Stimulated activated CD4-positive, alpha-beta T cell treated with anti-CD3 and anti-CD28 coated beads, Interleukin-1b, Interleukin-23, amount 100 ng/mL, for 1 hour (primary cell): ENCODE measurements at places on chromosomes 3 and 15.

- DNase-seq: no peak
Observed at GRCh38 chr15:78685159-78685921, 44.3 kb upstream of the CHRNB4 start.

DNA sequence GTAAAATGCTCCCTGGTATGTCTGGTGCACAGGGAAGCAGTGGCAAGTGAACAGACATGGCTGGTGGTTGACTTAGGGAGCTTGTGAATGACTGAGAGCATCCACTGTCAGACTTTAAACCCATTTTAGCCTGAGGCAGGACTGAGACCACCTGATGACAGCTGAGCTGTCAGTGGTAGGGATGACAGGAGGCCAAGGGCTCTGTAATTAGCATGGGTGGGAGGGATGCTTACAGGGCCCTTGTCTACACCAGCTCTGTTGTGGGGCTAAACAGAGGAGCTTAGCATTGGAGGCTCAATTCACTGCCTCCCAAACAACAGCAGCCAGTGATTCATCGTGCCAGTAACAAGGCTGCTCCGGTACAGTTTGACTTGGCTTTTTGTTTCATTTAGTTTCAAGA, 169.4 kb downstream of the CHST2 start:
- DNase-seq: no peak

DNA sequence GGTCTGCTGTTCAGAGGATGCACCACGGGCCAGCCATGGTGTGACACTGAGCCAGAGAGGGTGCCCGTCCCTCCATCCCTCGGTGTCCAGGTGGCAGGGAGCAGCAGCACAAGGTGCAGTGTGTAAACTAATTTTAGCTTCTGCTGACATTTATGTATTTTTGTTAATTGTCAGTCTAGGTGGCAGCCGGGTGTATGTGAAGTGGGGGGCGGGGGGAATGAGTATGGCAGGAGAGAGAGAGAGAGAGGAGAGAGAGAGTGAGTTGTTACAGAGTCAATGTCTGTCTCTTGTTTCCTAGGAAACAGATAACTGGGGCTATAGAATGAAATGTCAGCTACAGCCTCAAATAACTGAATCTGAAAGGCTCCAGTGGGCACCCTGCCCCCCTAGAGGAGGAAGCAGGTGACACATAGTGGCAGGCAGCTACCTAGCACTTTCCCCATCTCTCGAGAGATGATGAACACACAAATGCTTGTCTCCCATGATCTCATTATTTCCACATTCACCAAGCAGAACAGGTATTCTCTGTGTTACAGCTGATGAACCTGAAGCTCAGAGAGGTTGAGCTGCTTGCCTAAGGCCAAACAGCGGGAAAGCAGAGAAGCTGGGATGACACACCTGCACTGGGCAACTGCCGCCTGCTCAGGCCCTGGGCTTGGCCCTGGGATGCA, 24.7 kb downstream of the RASGRF1 start:
- no peak for DNase-seq

DNA sequence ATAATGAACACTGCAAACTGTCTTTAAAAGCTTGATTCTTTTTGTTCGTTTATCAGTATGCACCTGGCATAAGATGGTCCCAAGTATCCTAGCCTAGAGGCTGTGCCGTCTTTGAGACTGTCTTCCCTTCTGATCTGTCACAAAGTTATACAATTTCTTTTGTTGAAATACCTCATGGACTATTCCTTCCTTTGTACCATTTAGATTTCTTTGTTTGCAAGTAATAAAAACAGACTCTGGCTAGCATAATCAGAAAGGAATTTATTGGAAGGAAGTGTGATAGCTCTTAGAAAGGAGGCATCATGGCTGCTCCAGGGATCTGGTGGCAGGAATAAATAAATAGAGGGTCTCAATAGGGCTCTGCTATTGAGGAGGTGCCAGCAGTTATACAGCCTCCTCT, 280.4 kb downstream of the SLC9A9 start:
- DNase-seq: no peak

DNA sequence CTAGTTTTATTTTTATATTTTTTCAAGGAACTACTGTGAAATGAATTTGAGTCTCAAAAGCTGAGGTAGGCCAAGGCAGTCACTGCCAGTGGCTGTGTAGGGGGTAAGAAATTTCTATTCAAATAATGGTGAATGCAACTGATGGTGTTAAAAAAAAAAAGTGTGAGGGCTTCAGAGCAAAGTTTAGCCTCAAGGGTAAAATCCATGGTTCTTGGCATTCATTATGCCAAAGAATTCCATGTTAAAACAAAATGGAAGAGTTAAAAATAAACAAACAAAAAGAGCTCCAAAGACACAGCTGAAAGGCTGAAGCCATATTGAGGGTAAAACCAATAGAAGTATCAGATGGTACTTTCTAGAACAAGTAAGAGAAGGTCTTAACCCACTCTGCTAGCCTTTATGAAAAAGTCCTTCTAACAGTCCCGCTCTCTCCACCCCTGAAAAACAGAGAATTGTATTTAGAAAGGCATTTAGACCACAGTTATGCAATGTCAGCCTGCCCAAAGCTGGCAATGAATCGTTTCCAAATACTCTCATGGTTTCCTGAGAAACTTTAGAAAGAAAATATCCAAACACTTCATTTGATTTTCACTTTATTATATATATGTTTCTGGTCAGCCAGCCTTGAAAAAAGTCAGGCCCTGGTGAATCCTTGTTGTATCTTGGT, 158.4 kb upstream of the GMNC start:
- DNase-seq: no peak

GRCh38 chr3:42670051-42670576, 15.2 kb upstream of the KLHL40 start:
- DNase-seq: no peak

DNA sequence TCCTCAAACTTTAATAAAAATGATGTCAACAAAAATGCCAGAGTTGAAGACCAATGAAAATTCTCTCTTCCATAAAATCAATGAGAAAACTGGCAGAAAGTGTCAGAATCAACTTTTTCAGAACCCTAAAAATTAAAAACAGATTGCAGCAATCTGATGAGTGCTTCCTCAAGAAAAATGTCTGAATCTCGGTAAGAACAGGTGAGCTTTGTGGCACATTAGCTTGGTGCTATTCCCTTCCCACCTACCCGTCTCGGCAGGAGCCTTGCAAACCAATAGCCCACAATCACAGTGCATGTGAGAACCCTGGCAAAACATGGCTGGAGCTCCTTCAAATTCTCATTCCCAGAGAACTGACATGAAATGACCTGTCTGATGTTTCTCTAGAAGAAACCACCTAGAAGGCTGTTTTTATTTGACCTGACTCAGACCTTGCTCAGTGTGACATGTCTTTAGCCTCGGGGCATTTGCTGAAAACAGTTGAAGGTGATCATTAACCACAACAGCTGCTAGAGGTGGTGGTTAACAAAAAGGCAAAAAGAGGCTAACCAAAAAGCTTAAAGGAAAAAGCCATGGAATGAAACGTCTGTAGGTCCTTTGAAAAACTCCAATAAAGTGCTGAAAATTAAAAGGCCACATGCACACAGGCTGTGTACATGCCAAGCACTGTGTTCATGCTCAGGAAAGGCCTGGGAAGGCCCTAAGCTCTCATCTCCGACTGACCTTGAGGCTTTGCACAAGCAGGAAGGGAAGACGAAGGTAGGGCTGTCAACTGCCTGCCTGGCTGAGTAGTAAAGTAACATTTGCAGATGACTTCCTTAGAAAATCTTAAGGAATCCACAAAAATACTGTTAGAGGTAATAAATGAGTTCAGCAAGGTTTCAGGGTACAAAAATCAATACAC, 253.0 kb upstream of the NSMCE3 start:
- no peak for DNase-seq

- DNase-seq: no peak
Observed at GRCh38 chr3:108092501-108092900, 1.7 kb upstream of the CD47 start.

DNA sequence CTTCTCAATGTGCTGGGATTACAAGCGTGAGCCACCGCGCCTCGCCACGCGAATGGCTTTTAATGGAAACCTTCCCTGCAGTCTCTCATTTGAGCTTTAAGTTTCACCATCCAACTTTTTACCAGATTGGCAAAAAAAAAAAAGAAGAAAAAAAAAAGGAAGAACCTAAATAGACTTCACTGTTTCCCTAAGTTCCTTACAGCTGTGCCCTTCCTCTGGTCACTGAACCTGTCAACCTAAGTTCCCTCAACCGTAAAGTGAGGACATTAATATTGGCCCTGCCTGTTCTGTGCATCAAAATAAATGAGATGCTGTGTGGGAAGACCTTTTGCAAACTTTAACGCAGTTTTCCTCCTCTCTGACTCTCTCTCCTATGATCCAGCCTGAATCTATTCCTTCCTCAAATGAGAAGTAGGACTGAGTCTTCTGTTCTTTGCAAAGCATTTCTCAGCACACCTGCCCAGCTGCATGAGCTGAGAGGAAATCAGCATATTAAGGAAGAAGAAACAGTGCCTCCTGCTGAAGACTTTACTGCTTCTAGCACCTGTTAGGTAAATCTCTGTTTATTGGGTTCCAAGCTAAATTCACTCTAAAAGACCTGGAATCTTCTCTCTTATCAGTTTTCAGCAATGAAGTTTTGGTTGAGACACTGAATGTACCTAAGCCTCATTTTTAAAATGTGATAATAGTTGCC, 99.6 kb upstream of the ETV5 start:
- no peak for DNase-seq

DNA sequence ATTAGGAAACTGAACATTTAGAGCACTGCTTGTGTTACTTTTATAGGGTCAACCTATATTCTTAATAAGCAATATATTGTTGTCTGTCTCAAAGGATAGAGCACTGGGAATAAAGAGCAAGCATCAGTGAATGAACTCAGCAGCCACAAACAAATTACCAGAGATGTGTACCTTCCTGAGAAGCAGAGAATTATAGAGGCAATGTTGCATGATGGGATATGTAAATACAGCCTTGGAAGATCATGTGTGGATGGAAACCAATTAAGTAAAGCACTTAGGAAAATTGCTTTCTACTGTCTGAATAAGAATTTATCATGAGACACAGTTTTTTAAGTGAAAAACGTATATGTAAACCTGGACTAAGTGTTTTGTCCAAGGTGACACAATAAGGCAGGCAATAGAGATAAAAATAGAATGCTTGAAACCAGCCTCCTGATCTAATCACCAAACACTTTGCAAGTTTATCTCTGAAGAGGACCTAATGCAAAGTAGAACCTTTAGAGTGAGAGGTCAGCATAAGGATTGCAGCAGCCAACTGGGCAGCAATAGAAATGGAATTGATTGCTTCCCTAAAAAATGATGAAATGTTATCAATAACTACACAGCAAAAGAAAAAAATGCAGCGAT, 848.0 kb downstream of the TUSC7 start:
- no peak for DNase-seq

DNA sequence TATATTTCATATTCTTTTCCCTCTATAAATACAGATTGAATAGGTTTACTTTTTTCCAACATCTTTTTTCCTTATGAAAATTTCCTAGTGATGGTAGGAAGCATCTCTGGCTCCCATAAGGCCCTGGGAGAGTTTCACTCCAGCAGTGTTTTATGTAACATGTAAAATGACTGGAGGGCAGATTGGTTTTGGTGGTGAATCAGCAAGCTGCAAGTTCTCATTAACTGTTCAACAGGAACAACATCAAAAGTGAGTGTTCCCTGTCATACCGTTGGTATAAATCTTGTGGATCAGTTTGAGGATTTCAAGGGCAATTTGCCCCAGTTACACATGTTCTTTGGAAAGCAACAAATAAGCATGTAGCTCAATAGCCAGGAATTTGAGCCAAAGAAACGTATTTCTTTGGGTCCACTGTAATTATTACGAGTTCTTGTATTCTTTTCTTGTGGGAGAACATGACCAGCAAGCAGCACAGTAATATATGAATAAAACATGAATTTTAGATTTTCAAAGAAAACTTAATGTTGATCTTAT, 345.7 kb downstream of the SV2B start:
- DNase-seq: no peak

DNA sequence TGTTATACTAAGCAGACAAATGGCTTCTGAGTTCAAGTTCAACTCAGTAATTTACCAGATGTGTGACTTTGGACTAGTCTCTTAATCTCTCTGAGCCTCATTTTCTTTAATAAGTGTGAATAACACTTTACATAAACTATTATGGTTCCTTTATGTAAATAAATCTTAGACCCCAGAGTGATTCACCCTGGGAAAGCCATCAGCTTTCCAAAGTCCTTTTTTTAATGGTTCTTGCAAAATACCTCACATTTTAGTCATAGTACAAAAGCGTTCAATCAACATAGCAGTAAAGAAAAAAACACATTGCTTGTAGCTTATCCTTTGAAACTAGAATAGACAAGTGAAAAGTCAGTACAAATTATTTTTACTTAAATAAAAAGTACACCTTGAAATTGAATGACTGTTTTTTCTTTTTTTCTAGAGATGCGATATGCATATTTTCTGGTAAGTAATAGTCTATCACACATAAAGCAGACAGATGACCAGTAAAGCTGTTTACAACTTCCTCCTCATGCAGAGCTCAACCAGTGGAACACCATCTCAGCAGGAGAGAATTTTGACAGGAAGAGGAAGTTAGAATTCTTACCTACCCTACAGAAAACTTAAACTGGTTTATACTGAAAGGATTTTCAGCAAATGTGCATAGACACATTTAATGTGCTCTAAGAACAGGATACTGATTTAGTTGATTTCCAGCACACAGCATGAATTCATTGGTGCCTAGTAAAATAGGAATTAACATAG, 123.0 kb upstream of the AGBL1 start:
- DNase-seq: no peak

DNA sequence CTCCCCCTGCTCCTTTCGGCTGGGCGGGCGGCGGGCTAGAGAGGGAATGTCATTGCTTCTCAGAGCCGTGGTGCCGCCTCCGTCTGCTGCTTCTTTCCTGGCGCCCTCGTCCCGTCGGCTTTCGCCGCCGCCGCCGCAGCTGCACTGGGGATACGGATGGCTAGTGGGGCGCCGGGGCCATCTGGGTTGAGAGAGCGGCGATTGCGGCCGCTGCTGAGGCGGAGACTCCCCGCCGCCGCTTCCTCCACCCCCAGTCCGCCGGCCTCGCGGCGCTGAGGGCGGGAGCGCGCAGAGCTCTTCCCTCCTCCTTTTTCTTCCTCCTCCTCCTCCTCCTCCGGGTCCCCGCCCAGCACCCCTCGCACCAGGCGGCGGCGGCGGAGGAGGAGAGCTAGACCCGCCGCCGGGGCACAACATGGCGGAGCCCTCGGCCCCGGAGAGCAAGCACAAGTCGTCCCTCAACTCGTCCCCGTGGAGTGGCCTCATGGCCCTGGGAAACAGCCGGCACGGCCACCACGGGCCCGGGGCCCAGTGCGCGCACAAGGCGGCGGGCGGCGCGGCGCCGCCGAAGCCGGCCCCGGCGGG, at the start of gene STT3B:
Gene STT3B (plus strand): TSS at position 339 of the 582 bp plus-strand sequence. CDS start 74 bp downstream, at position 413.
- DNase-seq: peak; percentile 60

- no peak for DNase-seq
Observed at GRCh38 chr15:43244092-43244491, 22.6 kb downstream of the TGM5 start.
